Foreskin keratinocyte (primary cell): ENCODE measurements at places on chromosomes 12 and 14. TPM values are rescaled to one million over a fixed set of nuclear protein-coding genes. Genes with fewer than 3 reads are reported as not detected.

DNA sequence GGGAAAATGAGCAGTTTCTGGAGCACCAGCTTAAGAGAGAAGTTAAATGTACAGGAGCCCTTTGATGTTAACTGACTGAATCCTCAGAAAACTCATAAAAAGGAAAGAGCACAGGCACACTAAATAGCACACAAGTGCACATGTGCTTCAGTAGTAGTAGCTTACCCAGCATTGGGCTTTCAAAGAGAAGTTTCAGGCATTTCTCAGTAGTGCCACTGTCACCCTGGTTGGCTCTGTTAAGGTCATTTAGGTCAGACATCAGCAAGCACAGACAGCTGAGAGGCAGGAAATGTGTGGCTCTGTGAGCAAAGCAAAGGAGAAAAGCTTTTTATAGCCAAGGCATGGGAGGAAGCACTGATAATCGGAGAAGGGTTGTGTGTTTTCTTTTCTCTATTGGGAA is 96.3 kb upstream of the HIF1A start:
- no peak for DNase-seq

- DNase-seq: no peak
These were observed 446.5 kb downstream of the ADAMTS20 start for GRCh38 chr12:43105426-43105981.

GRCh38 chr14:101183376-101184103 is 280.0 kb upstream of the RTL1 start:
- DNase-seq: no peak

Gene GPRC5D
- total RNA-seq: not detected in 2 replicates

DNA sequence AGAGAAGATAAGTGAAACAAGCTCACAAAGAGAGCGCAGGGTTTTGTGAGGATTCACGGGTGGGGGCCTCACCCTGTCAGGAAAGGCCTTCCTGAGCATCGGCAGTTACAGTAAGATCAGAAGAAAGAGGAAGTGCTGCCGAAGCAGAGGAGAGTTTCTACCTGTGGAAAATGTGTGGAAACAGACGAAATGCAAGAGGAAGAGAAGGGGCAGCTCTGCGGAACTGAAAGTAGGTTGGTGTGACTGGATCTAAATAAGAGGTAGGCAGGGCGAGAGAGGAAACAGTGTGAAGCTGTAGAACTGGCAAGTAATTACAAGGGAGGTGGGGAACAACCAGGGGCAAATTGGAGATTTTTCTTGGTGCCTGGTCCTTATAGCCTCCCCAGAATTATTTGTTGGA is 2.6 kb downstream of the GPR68 start:
- DNase-seq: no peak

- DNase-seq: no peak
These were observed 189.3 kb downstream of the KCNA5 start for GRCh38 chr12:5232826-5233500.

Gene EIF2B1
- 32.3 and 35.8 TPM in 2 replicates for total RNA-seq

DNA sequence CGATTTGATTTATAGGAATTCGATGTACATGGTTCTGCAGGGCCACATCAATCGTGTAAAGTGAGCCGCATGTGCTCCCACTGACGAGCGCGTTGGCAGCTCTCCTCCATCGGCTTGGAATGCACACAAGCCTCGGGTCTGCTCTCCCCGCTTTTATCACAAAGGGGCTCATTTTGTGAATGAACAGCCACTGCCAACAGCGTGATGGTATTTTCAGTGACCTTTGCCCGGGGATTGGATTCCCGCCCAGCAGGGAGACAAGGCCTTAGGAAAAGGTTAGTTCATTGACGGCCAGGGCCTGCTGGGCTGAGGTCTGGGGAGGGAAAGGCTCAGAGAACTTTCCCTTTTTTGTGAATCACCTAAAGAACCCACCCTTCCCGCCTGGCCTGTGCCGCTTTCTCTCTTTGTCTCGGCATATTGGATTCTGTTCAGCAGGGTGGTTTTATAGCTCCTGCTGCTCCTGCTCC is 232.1 kb downstream of the MSRB3 start:
- DNase-seq: no peak

GRCh38 chr14:75812622-75813021 is 151.6 kb downstream of the TTLL5 start:
- DNase-seq: no peak

Gene SERPINA10
- total RNA-seq: not detected in 2 replicates

- no peak for DNase-seq
These were observed 137.2 kb upstream of the DNM1L start for GRCh38 chr12:32541754-32542374.

Gene B4GALNT3
- 7.3 and 7.7 TPM in 2 replicates for total RNA-seq

DNA sequence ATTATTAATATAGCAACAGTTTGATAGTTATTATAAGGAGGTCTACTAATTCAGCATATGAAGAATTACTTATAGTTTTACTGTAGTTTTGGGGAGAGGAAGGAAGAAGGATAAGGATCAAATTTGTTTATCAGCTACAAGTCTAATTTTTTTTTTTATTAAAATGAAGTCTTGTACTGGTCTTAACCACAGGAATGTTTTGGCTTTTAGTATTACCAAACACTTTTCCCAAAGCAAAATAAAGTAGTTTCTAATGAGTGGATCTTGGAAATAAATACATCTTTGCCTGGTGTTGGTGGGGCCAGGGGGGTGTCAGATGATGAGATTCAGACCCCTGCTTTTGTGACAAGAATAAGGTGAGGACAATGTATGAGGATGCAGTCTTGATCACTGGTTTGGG is 57.2 kb upstream of the ZDHHC17 start:
- DNase-seq: no peak

DNA sequence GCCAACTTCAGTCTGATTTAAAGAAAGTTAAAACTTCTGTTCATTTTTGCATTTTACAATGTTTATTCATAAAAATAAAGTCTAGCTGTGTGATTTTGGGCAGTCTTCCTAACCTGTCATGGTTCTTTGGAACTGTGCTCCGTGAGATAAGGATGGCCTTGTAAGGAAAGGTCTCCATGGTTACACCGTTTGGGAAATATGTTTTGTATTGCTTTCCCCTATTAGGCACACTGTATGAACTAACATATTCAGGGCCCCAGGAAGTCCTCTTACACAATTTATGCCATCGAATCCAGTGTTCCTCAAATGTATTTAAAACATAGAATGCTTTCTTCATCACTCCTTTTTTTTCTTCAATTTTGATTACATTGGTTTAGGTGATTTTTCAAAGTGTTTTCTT is 54.5 kb downstream of the APAF1 start:
- no peak for DNase-seq

Gene DIO3
- not detected in 2 replicates for total RNA-seq

Gene CD4
- not detected in 2 replicates for total RNA-seq

Gene RERGL
- total RNA-seq: not detected in 2 replicates

Gene PLA2G1B
- total RNA-seq: not detected in 2 replicates

Gene OTX2
- total RNA-seq: not detected in 2 replicates

- DNase-seq: peak; percentile 92
These were observed 7.6 kb upstream of the AEBP2 start for GRCh38 chr12:19431407-19432308.

DNA sequence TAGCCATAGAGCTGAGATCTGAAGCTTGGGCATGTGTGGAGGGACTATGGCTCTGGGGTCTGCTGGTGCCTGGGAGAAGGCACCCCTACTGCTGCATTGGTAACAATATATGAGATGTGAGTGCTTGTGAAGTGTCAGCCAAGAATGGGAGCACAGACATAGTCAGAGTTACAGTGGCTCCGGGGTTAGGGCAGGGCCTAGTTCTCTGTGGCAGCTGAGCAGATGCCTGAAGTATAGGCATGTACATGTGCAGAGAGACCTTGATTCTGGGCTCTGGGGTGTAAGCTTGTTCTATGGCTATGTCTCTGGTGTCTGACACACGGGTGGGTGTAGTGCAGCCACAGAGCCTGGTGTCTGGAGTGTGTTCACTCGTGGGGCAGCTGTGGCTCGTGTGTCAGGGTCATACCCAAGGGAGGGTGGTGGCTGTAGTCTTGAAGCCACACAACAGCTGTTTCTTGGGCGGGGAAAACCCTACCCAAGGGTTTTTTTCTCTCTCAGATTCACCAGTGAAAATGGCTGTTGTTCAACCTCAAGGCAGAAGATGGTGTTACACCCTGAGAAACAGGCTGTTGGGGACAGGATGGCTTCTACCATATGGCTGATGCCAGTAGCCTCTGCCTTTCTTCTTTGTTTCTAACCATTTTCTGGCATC is 11.9 kb upstream of the TCL1A start:
- no peak for DNase-seq

- no peak for DNase-seq
These were observed 21.9 kb downstream of the PPP2R5C start for GRCh38 chr14:101783260-101784016.

DNA sequence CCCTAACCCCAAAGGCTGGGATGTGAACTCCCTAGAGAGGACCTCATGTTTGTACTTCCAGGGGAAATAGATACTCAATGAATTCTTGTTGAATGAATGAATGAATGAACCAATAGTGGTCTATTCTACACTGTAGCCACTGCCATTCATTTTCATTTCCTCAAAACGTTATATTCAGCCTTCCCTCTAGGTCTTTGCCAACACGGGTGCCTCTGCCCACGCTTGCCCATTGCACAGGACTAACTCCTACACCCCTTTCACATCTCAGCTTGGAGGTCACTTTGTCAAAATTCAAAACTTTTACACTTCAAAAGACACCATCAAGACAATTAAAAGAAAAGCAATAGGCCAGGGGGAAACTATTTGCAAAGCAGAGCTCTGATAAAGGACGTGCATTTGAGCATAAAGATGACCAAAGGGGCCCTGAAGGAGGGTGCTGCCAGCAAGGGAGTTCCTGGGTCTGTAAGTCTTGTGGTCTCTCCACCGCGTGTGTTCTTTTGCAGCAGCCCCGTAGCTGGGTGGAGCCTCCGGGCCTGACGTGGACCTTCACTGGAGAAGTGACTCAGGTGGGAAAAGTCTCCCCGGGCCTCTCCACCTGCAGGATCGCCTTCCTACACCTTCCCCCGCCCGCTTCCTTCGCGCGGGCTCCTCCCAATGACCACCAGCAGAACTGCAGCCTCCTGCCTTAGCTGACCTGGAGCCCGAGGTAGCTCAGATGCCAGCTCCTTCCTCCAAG is 31.5 kb downstream of the TMEM63C start:
- DNase-seq: peak; percentile 28

Gene RGS6
- not detected in 2 replicates for total RNA-seq

DNA sequence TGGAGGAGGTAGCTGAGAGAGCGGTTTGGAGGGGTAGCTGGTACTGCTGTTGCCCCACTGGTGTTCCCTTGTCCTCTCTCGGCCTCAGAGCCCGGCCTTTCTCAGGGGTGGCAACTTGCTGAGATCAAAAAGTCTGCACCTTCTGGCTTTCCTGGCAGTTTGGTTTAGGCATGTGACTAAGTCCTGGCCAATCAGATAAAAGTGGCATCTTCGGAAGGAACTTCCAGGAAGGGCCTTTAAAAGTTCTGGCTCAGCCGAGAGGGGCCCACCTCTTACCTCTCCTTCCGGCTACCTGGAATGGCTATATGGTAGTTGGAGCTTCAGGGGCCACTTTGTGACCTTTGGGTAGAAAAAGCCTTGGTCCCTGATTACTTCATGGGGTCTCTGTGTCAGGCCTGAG is 152.6 kb downstream of the GLT1D1 start:
- DNase-seq: no peak

DNA sequence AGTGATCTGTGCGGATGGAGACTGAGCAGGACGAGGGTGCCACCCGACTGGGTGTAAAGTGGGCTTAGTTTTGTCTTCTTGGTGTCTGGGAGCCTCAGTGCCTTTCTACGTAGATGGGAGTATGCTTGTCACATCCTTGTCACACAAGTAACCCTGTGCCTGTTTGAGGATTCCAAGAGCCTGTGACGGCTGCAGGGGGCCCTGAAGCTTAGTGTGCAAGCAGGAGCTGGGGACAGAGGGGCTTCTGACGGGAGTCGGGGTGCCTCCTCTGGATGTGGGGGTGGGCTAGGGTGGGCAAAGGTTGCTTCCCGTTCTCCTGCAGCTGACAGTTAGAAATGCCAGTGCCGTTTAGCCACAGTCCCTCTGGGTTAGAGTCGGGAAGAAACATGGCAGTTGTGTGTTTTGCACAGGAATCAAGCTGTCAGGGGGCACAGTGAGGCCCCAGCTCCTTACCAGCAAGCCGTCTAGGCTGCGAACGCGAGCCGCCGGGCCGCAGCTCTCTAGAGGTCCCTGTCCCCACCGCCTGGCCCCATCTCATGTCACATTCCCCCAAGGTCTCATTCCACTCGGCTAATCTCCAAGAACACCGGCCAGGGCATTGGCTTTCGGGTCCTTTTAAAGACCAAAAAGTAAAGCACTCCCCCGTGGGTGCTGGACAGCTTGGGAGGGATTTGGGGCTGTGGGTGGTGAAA is 7.0 kb downstream of the RTL1 start:
- DNase-seq: no peak

Gene TOMM20L
- total RNA-seq: not detected in 2 replicates

Gene ASB2
- total RNA-seq: not detected in 2 replicates

- peak; percentile 22 for DNase-seq
These were observed 196.4 kb downstream of the TMTC3 start for GRCh38 chr12:88338486-88338885.

Gene NFATC4
- total RNA-seq: 11.1 and 19.8 TPM in 2 replicates

DNA sequence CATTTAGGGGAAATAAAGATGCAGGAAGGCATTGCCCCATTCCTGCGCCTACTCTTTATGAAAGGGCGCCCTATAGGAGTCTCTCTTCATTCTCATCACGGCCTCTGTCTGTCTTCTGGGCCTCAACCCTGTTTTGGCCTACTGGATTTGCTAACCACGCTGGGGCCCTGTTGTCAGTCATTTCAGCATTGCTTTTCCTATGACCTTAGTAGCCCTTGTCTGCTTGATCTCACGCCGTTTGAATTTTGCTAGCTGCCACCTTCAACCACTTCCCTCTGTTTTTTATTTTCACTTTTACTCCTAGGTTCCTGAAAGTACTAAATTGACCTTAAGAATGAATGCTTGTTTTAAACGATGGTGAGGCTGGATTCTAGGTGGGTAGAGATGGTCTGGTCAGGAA is 139.0 kb downstream of the SYNE2 start:
- DNase-seq: no peak

Gene FAM90A1
- total RNA-seq: 0.28 and 0.41 TPM in 2 replicates

DNA sequence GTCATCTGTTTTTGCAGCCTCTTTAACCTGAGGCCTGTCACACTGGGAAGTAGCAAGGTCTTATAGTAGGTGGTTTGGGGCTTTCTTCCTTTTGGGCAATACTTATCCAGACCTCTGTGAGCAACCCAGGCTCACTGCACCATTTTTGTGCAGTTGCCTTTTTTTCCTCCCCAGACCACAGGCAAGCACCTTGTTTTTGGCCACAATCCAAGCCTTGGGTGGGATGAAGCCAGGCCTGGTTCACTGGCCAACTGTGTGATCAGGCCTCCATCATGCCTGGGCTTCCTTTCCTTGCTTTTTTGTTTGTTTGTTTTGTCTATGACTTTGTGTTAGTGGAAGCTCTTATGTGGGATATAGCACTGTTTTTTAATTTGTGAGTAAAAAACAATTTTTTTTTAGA is 71.7 kb downstream of the DNAH10 start:
- no peak for DNase-seq

DNA sequence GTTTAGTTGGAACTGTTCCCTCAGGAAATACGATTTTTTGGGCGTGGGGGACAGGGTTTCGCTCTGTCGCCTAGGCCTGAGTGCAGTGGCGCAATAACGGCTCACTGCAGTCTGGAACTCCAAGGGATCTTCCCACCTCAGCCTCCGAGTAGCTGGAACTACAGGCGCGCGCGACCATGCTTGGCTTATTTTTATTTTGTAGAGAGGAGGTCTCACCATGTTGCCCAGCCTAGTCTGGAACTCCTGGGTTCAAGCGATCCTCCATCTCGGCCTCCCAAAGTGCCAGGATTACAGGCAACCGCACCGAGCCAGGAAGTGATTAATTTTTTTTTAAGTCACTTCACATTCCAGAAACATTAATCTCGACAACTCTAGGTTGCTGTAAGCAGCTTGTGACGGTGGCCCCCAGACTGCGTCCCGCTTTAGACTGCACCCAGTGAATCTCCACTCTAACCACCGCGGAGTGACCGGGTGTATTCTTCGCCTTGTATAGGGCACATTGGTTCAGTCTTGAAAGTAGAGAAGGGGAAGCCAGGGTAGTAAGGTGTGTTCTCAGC is 830 bp upstream of the MIS18BP1 start:
- DNase-seq: no peak
